ENCODE measurements at places on chromosomes 5 and 9. TPM values are rescaled to one million over a fixed set of nuclear protein-coding genes. Genes with fewer than 3 reads are reported as not detected.
A peak's percentile ranks its signal among the peaks of the same experiment; 100 is the strongest.

The GALNT12 gene
- total RNA-seq: 3.8 TPM

DNA sequence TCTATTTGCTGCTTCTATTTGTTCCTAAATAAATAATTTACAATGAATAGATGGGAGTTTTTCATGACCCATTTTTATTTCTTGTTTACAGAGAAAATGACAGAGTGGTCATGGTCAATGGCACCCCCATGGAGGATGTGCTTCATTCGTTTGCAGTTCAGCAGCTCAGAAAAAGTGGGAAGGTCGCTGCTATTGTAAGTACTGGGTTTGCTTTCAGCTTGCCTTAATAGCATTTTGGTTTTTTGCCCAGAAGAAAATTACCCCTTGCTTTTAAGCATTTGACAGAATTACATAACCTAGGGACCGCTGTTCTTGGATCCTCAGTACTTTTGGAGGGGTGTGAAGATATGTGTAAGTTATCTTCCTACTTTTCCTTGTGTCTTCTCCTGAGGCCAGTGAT, 44.1 kb downstream of the TJP2 start:
- peaks cover 38% of the 10 kb centered on the region for H3K36me3 ChIP-seq
- DNase-seq: no peak
- no peak overlapping the region for H3K4me3 ChIP-seq
- H3K27me3 ChIP-seq: no peaks in the 10 kb centered on the region
- no peaks in the 10 kb centered on the region for H3K4me1 ChIP-seq

DNA sequence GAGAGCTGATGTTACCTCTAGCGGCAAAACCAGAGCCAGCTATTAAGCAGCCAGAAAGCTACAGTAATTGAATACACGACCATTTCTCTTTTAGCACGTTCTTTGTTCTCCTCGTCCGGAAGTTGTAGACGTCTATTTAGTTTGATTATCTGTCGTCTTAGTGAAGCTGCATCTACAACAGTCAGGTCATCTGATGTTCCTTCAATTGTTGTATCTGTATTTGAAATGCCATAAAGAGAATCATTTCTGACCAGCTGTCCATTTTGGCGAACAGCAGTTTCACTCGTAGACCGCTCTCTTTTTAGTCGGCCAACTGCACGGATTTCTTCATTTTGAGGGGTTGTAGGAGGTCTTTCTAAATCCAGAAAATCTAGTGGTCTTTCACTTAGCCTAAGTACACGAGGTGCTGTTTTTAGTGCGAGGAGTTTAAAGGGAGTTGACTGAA, 12.6 kb downstream of the PDE6A start:
- no peaks in the 10 kb centered on the region for H3K27me3 ChIP-seq
- H3K27ac ChIP-seq: no peak overlapping the region
- peak overlapping the region; percentile 7 for H3K4me3 ChIP-seq
- H3K36me3 ChIP-seq: no peaks in the 10 kb centered on the region

The GCNT1 gene
- 7.9 TPM for total RNA-seq

Measured in suprapubic skin (tissue), 4 donors.